ENCODE measurements at places on chromosomes 5 and 9.

GRCh38 chr9:129423216-129423615, 197.7 kb downstream of the C9orf50 start:
- DNase-seq, result no peak

DNA sequence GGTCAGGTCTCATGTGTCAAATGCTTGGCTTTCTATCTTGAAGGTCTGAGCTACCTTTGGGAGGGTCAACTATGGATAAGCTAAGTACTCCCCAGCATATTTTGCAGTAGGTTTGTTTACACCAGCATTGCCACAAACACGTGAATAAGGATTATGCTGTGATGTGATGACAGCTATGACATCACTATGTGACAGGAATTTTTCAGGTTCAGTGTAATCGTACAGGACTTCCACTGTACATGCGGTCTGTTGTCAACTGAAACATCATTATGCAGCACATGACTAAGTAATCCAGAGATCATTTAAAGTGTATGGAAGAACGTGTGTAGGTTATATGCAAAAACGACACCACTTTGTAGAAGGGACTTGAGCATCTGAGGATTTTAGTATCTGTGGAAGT, 104.0 kb downstream of the FSTL4 start:
- no peak for DNase-seq

DNA sequence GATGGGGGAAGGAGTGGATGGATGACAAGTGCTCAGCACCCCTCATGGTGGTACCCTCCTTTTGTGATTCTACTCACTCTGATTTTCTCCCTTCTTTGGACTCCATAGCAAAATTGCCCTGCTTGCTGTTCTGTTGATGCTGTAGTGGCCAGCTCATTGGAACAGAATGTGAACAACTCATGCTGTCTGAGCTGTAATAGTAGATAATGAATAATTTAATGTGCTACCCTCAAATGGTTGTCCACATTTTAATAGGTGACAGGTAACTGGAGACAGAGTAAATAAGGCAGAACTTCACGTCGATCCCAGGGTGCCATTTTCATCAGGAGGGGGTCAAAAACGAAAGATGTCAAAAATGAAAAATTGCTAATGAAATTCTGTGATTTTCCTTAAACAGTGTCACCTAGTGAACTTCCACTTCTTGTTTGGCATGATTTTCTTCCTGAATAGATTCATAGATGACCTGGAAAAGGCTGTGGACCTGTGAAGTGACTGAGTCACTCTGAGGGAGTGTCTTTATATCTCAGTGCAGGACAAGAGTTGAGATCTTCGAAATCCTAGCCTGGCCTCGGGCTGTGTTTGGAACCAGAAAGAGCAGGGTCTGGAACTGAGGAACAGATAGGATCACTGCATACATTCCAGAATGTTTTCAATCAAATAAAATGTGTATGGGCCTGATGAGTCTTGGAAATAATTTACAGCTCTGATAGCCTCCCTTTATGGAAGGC, 270.2 kb downstream of the PSAT1 start:
- no peak for DNase-seq

- no peak for DNase-seq
Measured at GRCh38 chr5:142785206-142785605, 15.0 kb downstream of the ARHGAP26 start.

GRCh38 chr9:38038307-38039089, 30.5 kb downstream of the SHB start:
- no peak for DNase-seq

GRCh38 chr9:76562511-76562911, 103.5 kb downstream of the GCNT1 start:
- DNase-seq, result no peak

DNA sequence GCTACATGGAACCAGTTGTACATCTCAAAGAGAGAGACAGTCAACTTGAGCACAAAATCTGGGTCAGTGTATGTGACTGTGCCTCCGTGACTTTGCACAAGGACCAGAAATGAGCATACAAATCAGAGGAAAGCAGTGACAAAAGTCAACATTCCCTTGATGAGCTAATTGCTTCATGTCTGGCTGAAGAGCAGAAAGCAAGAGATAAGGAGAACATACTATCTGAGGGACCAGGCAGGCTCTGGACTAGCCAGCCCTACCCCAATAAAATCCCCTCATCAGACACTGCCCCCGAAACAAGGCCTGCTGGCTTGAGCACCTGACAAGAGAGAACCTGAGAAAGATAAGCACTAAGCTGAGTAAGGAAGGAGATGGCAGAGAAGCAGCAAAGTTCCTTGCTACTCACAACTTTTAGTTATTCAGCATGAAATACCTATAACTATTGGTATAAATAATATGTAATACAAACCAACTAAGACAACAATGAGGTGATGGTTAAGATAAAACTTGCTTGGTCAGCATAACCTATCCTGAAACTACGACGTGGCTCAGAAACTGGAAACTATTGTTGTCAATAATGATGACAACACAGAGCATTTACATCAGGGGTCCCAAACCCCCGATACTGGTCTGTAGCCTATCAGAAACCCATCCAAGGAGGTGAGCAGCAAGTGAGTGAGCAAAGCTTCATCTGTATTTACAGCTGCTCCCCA, 9.5 kb downstream of the SIL1 start:
- no peak for DNase-seq

DNA sequence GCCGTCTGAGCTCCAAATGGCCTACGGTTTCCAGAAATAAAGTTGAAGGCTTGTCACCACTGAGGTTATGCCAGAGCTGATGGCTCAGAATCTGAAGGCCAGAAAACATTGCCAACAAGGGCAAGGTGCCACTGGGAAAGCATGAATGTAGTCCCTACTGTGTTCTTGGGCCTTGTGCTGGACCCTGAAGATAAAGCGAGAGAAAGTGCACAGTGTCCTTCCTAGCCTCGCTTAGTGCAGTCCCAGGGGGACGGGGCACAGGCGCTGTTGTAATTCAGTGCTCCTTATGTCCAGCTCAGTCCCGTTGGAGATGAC, 84.5 kb downstream of the NDFIP1 start:
- no peak for DNase-seq

- no peak for DNase-seq
Measured at GRCh38 chr5:16693879-16694278, 77.1 kb upstream of the RETREG1 start.
